ENCODE measurements at places on chromosomes 6 and 20.

DNA sequence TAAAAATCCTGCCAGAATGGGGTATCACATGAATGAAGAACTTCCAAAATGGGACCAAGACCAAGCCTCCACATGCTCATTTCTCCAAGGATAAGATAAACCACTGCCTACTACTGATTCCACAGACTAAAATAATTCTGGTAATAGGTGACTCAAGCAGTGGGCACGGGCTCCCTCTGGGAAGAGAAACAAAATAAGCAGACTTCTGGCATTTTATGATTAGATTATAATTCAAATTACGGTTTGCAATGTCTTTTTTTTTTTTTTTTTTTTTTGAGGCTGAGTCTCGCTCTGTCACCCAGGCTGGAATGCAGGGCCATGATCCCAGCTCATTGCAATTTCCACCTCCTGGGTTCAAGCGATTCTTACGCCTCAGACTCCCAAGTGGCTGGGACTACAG is 16.0 kb downstream of the UQCC1 start:
- DNase-seq, result no peak

DNA sequence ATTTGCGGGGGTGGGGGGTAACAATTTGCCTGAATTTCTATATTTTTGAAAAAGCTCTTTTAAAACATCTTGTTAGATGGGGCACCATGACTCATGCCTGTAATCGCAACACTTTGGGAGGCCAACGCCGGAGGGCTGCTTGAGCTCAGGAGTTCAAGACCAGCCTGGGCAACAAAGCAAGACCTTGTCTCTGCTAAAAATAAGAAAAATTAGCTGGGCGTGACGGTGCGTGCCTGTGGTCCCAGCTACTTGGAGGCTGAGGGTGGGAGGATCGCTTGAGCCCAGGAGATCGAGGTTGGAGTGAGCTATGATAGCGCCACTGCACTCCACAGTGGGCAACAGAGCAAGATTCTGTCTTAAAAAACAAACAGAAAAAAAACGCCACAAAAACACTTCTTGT is 41.5 kb upstream of the TIAM2 start:
- no peak for DNase-seq

GRCh38 chr6:134772671-134773360 is 177.1 kb downstream of the ALDH8A1 start:
- no peak for DNase-seq

GRCh38 chr20:44464514-44464913 is 11.2 kb upstream of the TTPAL start:
- DNase-seq, result no peak

DNA sequence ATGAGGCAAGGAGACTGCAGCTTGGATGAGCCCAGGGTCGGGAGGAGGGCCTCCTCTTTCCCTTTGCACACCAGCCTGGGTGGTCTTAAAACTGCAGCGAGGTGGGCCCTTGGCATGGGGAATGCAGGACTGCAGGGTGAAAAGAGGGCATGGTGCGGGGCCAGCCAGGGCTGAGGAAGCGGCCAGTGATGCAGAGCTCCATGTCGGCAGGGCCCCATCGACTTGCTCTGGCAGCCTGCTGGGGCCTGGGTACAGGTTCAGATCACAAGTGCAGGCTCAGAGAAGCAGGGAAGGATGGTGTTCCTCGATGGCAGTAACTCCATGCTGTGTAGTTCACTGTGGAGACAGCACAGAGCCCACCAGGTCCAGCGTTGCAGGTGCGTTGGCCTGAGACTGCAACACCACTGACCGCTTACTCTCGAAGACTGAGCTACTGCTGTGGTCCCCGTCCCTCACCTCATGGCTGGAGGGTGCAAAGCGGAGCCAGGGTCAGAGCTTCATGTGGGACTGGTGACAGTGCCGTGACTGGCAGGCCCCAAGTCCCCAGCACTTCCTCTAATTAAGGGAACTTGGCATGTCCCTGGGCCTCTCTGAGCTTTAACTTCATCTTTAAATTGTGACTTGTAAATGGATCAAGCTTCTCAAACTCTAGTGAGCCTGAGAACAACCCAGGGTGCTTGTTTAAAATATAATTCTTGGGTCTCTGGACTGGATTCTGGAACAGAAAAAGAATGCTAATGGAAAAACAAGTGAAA is 223.2 kb downstream of the SYNDIG1 start:
- DNase-seq, result no peak
